ENCODE measurements at places on chromosomes 2 and 18.

DNA sequence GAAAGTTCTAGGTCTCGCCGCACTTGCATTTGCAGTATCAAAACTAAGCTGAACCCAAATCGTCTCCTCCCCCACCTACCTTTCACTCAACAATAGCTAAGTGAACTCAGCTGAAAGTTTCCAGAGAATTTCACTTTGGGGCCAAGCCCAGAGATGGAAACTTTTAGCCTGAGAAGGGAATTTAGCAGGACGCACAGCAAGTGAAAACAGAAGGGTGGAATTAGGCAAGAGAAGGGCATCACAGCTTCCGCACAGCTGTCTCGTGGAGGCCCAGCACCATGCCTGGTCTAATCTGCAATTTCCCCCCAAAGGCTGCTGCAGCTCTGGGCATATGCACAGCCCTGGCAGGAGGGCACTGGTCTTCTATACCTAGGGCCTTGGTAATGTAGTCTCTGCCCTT, 262.0 kb downstream of the TNS1 start:
- no peak for DNase-seq

- no peak for DNase-seq
These were observed 353.5 kb upstream of the RGPD4 start for GRCh38 chr2:107473150-107473549.

- DNase-seq, result no peak
These were observed 33.2 kb downstream of the SLC38A11 start for GRCh38 chr2:164922134-164922533.

GRCh38 chr2:170235860-170236679, 58.1 kb downstream of the MYO3B start:
- DNase-seq, result peak; percentile 64

- no peak for DNase-seq
These were observed 102.3 kb downstream of the CDCA7 start for GRCh38 chr2:173456960-173457359.

GRCh38 chr2:236143811-236144210, 24.4 kb downstream of the GBX2 start:
- no peak for DNase-seq

DNA sequence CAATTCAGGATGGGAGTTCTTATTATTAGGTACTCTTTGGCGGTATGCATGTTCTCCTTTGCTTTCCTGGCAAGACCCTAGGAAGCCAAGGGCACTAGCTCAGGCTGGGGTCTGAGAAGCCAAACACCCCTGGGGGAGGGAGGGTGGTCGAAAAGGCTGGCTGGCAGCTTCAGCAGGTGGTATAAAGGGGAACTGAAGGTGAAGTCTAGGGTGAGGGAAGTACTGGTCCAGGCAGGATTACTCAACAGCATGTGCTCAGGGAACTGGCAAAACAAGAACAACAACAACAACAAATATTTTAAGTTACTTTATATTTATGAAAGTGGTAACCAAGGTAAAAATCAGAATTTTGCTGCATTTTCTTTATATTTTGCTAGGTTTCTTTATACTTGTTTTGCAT, 40.7 kb upstream of the PCBP1 start:
- no peak for DNase-seq

GRCh38 chr18:48188609-48189008, 220.6 kb downstream of the ZBTB7C start:
- DNase-seq, result no peak

DNA sequence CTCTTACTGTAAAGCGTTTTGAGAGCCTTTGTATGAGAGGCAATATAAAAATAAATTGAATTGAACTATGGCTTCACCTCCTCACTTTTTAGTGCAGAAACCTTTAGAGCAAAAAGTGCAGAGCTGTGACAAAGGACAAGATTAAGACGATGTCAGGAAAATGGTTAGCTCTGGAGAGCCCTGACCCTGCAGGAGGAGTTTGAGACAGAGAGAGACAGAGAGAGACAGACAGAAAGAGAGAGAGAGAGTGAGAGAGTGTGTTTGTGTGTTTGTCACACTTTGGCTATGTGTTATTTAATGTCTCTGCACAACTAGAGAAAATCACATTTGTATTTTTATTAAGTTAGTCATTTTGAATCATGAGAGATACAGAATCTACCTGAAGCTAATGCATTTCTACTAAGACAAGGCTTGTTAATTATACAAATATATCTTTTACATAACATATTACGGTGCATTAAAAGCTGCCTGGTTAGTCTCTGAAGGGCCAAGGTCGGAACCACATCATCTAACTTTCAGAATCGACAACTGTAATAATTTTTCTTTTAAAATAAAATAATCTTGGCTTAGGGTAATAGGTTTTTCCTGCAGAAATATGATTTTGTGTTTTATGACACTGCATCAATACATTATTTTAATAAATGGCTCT, 423.5 kb upstream of the ZEB2 start:
- DNase-seq, result no peak

GRCh38 chr2:86411396-86411795, 29.8 kb upstream of the KDM3A start:
- no peak for DNase-seq

DNA sequence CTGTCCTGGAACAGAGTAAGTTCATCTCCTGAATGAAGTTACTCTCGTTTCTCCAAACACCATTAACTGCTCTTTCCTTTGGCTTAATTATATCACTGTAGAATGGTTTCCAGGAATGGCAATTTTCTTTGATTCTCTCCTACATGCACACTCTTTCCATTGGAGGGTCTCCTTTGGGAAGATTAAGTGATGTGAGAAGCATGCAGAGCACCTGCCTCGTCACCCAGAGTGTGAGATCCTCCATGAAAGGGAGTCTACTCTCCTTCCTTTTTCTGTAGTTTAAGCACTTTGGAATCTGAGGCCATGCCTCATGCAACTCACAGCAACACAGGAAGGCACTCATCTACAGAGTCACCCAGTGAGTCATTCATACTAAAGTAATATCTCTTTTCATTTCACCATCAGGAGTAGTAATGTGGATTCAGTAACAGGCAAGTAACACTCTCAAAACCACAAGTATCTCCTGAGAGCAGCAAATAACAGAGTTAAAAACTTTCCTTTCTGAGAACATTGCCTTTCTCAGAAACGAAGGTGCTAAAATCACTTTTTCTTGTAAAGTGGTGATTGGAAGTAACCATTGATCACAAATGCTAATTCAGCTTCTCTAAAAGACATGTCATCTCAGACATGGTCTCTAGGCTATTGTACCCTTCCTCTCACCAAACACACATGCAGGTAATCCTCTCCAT, 52.8 kb upstream of the IL1RL1 start:
- no peak for DNase-seq

DNA sequence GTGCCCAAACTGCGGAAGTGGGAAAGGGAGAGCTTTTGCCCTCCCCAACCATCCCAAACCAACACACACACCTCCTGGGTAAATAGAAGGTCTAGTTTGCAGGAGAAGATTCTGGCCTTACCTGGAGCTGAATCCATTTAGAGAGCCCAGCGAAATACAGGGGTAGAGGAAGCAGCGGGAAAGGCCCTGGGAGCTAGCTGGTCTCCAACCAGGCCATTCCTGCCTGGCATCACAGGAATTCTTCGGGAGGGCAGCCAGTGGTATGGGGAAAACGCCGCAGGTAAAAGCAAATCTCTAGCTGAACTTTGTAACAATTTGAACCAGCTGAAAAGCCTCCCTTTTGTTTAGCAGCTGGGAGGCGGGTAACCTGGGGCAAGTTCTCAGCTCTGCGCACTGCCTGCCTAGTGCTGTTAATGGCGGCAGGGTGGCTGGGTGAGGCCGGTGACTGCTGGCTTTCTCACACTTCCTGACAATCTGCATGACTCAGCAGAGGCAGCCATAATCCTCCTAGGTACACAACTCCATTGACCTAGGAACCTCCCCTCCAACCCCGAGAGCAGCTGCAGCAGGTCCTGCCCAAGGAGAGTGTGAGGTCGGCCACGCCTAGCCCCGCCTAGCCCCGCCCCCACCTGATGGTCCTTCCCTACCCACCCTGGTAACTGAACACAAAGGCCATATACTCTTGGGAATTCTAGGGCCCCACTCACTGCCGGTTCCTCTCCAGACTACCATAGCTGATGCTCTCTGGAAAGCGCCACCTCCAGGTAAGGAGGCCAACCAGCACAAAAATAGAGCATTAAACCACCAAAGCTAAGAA, 483.8 kb upstream of the REG3G start:
- no peak for DNase-seq

DNA sequence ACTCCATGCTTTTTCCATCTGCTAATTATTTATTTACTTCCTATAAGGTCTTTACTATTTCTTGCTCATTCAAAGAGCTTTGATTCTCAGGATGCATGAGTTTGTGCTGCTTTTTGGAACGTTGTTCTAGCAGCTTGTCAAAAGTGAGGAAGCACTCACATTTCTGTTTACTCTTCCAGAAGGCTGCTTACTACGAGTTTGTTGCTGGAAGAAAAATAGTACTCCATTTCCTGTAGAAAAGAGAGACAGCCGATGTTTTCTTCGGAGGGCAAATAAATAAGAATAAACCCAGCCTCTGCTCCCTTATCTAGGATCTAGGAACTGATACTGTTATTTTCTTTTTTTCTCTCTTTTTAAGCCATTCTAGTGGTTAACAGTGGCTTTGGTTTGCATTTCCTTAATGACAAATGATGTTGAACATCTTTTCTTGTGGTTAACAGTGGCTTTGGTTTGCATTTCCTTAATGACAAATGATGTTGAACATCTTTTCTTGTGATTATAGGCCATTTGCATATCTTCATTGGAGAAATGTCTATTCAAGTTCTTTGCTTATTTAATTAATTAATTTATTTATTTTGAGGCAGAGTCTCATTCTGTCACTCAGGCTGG, 20.5 kb downstream of the CYP27A1 start:
- no peak for DNase-seq

- no peak for DNase-seq
These were observed 80.9 kb downstream of the NABP1 start for GRCh38 chr2:191758518-191759507.

DNA sequence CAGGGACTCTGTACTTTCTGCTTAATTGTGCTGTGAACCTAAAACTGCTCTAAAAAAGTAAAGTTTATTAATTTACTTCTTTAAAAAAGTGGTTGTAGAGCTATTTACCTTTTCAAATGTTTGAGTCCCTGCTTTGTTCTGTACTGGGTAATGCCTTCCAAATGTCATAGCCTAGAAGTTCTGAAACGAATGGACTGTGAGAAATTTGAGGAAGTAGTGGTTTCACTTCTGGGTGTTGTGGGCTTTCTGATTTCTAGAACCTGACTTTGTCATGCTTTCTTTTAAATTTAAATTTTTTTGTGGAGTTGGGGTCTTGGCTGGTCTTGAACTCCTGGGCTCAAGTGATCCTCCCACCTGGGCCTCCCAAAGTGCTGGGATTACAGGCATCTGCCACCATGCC, 44.6 kb downstream of the SMAD4 start:
- no peak for DNase-seq

- no peak for DNase-seq
These were observed 97.1 kb downstream of the ITGA4 start for GRCh38 chr2:181554061-181554830.

Data from sciatic nerve (tissue), 2 donors.